ENCODE measurements at places on chromosomes 2 and 18.

- no peak for DNase-seq
These were observed 37.2 kb downstream of the THUMPD2 start for GRCh38 chr2:39741871-39742270.

DNA sequence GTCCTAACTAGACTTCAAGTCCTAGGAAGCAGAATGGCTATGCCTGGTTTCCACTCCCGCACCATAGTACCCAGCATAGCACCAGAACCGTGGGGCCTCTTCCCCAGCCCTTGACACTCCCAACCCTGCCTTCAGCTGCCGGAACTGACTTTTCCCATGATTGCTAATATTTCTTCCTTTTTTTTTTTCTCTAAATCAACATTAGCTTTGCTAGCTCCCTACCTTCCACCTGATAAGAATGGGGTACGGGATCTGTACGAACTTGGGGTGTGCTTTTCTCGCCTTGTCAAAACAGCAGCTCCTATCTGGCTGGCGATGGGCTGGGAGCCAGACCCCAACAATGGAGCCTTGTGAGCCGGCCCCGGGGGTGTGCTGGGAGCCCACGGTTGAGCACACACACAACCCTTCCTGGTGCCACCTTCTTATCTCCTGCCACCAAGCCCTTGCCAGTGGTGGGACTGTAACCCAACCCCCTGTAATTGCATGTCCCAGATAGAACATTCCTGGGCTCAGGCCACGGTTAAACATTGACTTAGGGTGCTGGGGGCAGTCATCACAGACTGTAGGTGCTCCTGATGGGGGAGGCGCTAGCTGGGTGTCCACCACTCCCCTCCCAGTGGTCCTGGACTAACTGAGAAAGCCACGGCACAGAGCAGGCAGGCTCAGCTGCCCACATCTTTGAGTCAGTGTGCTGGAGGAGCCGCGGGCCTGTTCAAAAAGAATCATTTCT, 213.0 kb upstream of the HAAO start:
- no peak for DNase-seq

DNA sequence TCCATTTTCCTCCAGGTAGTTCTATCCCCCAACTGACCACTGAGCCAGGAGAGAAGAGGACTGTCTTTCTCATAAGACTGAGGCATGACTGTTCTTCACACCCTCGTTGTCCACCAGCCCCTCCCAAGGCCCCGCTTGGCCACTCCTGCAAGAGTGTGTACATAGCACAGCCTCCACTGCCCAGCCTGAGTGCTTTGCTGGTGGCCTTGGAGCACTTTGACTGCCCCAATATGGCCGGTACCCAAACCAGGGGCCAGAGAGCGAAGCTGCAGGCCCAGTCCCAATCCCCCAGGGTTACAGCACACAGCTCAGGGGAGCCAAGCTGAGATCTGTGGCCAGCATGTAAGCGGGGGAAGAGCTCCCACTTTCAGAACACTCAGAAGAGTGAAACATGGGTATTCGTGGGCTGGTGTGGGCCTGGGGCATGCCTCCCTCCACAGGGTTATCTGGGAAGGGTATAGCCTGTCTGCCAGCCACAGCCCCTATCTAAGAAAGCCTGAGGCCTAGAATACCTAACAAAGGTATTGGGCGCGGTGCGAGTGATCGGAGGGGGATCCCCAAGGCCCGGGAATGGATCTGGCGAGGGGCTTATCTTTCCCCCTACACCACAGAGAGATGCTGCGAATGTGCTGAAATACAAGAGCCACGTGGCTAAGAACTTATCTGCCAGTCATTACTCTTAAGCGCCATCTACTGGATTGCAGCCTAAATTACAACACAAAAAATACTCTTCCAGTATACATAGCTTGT, 163.8 kb downstream of the WDPCP start:
- DNase-seq: peak; percentile 35

- no peak for DNase-seq
These were observed 12.0 kb upstream of the MC5R start for GRCh38 chr18:13811993-13812392.

DNA sequence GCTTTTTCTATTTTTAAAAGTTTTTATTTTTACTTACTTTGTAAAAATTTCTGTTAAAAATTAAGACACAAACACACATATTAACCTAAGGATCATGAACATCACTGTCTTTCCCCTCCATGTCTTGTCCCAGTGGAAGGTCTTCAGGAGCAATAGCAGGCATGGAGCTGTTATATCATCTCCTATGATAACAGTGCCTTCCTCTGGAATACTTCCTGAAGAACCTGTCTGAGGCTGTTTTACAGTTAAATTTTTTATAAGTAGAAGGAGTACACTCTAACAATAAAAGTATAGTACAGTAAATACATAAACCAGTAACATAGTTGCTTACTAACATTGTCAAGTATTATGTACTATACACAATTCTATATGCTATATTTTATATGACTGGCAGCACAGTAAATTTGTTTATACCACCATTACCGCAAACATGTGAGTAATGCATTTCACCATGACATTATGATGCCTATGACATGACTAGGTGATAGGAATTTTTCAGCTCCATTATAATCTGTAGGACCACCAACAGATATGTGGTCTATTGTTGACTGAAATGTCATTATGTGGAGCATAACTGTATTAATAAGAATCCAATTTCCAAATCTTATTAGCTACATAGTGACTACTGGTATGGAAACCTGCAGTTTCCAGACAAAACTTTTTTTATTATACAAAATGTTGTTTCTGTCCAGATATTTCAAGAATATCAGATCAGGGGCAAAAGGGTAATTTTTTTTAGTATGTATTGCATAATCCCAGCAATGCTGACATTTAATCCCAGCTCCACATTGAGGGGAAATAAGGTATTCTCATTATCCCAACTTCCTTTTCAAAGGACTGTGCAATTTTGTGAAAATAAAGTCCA, 337.2 kb upstream of the SLC39A10 start:
- DNase-seq: no peak

Measured in A172 (cell line).